ENCODE measurements at places on chromosomes 16 and 17. TPM values are rescaled to one million over a fixed set of nuclear protein-coding genes. Genes with fewer than 3 reads are reported as not detected.

Gene RPL27
- total RNA-seq = 1,934 TPM

Gene EPX
- total RNA-seq = not detected

Gene KRTAP4-9
- total RNA-seq = not detected

Gene TMEM106A
- 1.7 TPM for total RNA-seq

DNA sequence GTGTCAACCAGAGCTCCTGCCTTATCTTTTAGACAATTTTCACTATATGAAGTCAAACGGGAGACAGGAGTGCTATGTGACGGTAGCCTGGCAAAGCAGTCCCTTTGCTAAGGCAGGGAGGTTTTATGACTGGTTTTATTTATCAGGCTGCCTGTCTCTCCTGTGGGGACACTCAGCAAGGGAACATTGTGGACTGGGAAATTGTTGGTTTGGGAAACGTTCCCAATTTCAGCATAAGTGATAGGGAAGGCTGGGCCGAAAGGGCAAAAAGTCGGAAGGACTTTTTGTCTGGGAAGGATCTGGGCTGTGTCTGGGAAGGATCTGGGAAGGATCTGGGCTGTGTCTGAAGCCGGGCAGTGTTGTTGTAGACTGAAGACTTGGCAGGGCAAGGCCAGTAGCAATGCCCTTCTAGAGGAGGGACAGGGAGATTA, 211.2 kb downstream of the PARN start:
- no peaks in the 10 kb centered on the region for H3K36me3 ChIP-seq
- H3K27me3 ChIP-seq = no peaks in the 10 kb centered on the region
- H3K4me3 ChIP-seq = no peak overlapping the region
- no peak overlapping the region for H3K27ac ChIP-seq

DNA sequence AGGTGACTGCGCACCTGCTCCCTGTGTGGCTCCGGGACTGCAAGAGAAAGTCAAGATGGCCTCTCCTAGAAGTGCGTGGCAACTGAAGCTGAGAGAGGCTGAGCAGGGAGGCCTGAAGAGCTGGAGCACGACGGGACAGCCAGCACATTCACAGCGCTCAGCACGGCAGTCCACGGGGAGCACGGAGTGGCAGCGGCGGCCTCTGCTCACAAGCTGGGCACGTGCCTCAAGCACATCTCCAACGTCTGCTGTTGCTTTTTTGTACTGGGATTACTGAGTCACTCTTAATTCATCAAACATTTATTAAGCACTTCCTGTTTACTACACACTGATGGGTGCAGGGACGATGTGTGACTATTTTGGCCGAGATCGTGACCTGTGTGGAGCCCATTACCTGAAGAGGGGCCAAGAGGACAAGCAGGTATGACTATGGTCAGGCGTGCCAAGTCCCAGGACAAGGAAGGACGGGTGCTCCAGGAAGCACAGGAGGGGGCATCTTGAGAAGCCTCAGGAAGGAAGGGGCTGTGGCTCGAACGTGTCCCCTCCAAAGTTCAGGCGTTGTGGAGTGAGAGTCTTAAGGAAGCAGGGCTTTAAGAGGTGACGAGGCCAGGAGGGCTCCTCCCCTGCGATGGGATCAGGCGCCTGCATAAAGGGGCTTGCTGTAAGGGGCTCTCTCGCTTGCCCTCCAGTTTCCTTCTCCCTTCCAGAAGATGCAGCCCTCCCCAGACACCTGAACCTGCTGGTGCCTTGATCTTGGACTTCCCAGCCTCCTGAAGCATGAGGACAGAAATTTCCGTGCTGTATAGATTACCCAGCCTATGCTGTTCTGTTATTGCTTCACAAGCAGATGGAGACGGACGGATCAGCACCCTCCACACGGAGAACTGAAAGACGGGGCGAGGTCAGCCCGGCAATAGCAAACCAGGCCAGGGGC, 105.8 kb downstream of the ADCY9 start:
- peaks cover 10% of the 10 kb centered on the region for H3K4me1 ChIP-seq
- H3K27ac ChIP-seq = no peak overlapping the region
- no peak overlapping the region for H3K4me3 ChIP-seq
- no peaks in the 10 kb centered on the region for H3K27me3 ChIP-seq

Measured in neural progenitor cell (in vitro differentiated cells).